ENCODE measurements at places on chromosomes 1 and 21.

DNA sequence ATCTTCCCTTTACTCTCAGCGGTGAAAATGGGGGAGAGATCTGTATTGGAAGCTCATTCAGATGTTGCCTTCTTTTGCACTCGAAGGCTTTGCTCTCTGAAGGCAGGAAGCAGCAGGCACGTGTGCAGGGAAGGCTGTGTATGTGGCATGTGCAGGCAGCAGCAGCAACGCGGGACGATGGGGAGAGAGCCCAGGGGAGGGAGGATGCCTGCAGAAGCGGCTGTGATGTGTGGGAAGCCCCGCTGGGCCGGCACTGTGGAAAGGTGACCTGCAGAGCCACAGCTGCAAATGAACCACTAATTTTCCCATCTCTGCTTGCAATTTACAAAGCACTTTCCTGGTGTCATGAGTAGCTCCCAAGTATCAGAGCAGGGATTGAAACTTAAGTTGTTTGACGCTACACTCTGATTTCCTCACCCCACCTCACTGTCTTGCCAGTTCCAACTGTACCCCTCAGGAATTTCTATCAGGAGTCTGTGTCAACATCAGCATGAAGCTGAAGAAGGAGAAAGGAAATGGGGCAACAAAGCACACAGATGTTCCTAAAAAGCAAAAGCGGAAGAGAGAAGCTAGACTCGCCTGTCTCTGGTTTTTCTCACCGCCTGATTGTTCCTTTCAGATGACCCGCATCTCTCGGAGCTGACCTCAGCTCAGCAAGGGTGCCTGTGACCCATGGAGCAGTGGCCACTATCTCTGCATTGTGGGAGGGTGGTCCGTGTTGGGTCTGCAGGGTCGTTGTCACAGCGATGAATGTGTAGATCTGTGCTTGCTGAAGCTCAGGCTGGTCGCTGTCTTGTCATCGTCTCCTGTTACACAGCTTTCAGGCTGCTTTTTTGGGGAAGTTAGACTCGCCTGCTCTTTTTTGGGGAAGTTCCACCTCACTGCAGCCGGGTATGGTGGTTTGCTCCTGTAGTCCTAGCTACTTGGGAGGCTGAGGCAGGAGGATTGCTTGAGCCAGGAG lies 156.1 kb downstream of the KIF26B start:
- no peak for DNase-seq

DNA sequence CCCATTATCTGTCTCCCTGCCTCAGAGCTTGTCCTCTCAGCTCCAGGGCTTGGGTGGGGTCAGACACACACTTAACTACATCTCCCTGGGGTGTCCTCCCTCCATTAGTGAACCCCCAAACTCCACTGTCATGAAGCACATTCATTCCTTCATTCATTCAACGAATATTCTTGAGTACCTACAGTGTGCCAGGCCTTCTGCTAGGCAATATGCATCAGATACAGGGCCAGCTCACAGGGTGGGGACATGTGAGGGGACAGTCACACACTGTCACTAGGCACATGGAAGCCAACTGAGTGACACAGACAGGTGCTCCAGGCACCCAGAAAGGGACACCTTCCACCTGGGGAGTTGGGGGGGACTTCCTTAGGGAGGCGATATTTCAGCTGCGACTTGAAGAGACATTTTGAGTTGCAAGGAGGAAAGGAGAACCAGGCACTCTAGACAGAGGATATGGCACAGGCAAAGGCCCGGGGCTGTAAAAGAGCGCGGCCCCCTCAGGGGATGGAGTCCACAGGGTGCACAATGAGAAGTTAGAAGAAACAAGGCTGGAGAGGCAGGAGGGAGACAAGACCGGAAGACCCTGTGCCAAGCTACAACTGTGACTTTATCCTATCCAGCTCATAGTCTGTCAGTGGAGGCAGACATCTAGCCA lies 8.7 kb upstream of the S100A8 start:
- no peak for DNase-seq

DNA sequence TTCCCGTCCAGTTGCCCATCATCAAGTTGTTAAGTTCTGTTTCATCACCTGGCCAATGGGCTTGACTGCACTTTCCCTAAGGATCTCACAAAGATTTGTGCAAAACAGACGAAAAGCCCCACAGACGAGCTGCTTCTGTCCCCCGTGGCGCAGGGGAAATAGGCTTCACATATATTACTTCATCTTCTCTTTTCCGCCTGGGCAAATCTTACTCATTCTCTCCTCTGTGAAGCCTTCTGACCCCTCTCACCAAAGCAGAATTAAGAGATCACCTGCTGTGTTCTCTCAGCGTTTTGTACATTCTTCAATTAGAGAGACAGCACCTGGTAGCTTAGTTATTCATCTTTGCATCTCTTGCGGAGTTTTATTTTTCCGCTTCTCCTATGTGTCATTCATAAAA lies 129.8 kb downstream of the IGSF21 start:
- DNase-seq, result no peak

GRCh38 chr21:36297938-36298572 lies 21.9 kb upstream of the MORC3 start:
- no peak for DNase-seq

DNA sequence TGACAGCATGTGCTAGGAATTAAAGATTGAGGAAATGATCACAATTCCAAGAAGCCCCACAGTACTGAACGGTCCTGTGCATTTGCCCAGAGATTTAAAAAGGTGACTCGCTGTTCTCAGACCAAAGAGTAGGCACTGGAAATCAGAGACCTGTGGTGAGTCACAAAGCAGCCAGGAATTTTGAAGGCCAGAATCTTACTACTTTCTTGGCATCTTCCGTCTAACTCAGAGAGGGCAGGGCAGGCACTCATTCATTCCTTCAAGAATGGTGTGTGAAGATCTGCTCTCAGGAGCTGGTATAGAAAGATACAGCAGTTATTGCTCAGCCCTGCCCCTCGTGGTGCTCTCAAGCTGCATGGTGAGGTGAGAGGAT lies 57.9 kb downstream of the BRINP2 start:
- no peak for DNase-seq

DNA sequence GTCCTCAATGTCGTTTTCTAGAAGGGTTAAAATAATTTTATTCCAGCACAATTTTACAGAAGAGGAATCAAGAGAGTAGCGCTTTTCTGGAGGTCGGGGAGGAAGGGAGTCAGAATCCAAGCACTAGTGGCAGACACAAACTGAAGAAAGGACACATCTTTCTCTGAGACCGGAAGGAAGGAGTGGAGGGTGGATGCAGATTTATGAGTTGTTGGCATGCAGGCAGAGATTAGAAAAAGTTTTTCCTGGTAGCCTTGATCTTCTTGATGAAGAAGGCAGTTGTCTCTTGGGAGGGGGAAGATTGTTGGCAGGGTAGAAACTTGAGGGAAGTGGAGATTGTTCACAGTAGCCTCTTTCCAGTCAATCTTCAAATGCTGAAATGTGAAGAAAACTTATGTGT lies 149.8 kb downstream of the PAPPA2 start:
- DNase-seq, result no peak

DNA sequence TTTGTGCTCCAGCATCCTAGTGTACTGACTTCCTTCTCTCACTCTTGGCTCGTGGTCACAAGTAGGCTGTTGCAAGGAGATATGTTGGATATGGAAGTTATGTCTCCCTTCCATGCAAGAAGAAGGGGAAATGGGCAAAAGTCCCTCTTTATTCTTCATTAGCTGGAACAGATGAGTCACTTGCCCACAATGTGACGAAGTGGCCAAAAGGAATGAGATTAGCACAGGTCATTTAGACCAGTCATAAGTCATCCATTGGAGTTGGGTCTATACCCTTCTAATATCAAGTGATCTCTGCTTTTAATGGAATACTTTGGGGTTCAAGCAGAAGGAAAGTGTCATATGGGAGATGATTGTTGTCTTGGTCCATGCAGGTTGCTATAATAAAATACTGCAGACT lies 91.2 kb upstream of the NGF start:
- no peak for DNase-seq

DNA sequence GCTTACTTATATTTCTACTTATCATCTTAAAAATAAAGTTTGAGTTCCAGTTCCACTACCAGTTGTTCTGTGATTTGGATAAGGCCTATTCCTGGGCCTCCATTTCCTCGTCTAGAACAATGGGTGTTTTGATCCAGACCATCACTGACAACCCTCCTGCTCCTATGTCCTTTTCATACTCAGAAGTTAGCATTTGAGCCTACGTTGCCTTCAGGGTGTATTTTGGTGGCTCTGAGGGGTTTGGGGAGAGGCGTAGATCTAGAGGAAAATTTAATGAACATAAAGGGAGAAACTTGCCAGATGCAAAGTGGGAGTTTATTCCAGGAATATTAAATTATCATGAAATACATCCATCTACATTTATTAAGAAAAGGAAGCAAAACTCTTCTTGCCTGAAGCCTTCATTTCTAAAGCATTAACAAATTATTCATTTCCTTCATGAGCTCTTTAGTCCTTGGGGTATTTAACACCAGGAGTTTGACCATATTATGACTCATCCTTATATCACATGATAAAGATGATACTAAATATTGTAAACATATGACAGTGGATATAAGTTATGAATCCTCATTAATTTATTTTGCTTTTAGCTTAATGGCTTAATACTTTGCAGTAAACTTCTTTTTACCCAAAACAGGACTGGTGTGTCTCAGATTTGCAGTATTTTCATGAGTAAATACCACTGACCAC lies 47.2 kb upstream of the SYT14 start:
- no peak for DNase-seq

GRCh38 chr21:35408401-35408800 lies 359.3 kb upstream of the RUNX1 start:
- no peak for DNase-seq

DNA sequence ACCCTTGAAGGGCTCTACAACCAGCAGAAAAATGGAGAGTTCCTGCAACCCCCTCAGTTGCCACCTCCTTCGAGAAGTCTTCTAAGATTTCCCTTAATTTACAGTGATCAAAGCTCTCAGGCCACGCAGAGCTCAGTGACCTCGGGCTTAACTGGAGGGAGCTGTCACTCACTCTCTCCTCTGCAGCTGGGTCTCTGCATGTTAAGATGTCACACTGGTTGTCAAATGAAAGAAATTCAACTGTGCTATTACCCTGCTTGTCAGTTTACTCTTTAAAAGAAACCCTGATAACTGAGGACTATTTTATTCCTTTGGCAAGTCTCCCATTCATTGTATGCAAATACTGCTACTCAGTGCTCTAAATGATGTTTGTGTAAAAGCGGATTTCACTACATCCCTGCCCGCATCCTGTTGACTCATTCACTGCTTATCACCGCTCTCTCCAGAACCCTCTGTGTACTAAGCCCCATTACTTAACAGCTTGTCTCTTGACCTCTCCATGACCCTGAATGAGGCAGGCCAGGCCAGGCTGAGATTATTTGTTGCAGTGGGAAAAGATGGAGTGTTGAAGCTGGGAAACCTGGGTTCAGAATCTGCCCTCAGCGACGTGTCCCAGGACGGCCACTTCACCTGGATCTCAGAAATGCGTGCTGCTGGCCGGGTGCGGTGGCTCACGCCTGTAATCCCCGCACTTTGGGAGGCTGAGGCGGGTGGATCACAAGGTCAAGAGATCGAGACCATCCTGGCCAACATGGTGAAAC lies 13.7 kb downstream of the DHRS3 start:
- DNase-seq, result no peak

DNA sequence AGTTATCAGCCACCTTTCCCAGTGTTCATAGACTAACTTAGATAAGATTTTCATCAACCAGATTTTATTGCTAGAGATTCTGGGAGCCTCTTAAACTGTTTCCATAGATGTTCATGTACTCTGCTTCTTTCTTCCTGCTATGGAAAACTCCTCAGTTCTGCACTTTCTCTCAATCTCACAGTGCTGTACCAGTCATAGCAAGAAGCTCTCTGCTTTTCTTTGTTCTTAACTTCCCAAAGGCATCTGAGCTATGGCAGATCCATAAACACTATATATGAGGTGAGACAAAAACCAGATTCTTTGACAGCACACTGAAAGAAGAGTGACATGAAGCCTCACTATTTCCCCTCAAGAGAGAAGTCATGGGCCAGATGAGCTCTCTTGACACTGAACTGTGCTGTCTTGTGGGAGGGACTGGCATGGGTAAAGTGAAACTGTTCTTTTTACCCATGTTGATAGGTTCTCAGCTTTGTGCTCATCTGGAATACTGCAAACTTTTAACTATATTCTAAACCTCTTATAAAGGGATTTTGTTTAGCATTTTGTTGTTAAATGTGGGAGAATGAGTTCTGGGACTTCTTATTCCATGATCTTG lies 64.2 kb upstream of the LYPLAL1 start:
- no peak for DNase-seq

GRCh38 chr1:25620211-25620610 lies 3.6 kb downstream of the MAN1C1 start:
- DNase-seq, result no peak

- DNase-seq, result no peak
Observed at GRCh38 chr1:3162322-3162882, 93.4 kb downstream of the PRDM16 start.

DNA sequence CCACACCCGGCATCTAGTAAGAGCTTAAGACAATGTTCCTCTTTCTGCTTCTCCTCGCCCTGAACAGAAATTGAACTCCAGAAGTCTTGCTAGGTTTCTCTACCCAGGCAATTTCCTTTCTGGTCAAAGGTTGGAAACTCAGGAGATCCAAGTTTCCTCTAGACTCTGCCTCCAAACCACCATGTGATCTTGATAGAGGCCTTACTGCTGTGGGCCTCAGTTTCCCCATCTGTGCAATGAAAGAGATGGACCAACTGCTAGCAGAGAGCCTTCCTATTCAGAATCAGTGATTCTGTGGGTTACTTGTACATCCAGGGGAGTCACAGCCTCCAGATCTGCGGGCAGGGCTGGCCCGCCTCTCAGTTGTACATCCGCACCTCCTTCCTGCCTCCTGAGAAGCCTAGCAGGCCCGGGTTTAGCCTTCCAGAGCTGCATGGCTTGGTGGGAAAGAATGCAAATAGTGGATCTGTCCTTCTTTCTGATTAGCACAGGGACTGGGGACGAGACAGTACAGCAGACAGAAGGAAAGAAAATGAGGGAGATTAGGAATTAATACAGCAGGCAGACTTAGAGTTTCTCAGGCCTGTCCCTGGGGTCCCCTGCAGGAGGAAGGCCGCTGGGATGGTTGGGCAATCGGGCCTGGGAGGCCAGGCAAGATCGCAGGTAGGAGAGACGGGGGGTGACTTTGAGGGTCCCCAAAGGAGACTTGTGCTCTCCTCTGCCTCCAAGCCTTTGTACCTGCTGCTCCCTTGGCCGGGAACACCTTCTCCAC lies 83.9 kb downstream of the PAX7 start:
- DNase-seq, result no peak

DNA sequence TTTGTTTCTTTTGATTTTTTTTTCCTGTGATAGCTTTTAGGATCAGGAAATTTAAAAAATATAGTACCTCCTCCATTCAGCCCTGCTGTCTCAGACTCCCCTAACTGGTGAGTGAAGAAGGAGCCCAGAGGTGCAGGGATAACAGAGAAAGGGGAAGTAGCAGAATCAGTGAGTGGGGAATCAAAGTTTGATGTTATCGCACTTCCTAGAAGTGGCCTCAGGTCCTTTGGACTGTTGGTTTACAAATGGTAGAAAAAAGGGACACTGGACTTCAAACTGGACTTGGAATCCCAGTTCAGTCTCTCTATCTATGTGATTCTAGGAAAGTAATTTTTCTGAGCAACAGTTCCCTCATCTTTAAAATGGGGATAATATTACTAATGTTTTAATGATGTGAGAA lies 99.5 kb downstream of the FGGY start:
- no peak for DNase-seq

GRCh38 chr1:83799594-83799993 lies 199.3 kb downstream of the TTLL7 start:
- DNase-seq, result no peak

- no peak for DNase-seq
Observed at GRCh38 chr1:212225871-212226302, 59.3 kb upstream of the PPP2R5A start.

All from iPS DF 6.9 (cell line).